ENCODE measurements at places on chromosomes 11 and 22.
A peak's percentile ranks its signal among the peaks of the same experiment; 100 is the strongest.

- no peak for DNase-seq
These were observed 136.2 kb downstream of the CD44 start for GRCh38 chr11:35274909-35275785.

DNA sequence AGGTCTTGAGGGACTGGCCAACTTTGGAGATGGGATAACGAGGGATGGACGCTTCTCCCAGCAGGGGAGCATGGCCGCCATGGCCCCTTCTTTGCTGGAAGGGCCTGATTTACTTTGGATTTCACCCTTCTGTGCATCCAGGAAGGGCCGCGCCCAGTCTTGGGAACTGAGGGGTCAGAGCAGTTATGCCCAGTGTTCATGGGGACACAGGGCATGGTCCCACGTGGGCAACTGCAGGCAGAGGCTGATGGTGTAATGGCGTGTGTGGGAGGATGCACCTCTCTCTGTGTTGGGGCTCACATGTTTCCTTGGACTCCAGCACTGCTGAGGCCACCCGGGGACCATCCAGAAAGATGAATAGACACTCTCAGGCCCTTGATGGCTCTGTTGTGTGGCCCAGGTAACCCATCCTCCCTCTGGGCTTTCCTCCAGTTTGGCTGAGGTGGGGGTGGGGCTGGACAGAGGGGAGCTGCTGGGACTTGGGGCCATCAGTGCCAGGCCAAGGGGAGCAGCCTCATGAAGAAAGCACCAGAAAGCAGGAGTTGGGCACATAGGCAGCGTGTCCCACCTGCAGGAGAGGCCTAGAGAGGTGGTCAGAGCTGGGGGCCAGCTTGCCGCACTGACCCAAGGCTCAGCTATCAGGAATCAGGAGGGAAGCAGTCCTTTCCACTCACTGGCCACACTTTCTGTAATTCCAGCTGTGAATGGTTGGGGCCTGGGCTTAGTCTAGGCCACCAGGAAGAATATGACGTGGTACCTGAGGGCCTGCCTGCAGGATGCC is 1033.9 kb downstream of the TBC1D22A start:
- DNase-seq, result no peak

GRCh38 chr22:39091126-39092081 is 5.6 kb upstream of the APOBEC3H start:
- no peak for DNase-seq

DNA sequence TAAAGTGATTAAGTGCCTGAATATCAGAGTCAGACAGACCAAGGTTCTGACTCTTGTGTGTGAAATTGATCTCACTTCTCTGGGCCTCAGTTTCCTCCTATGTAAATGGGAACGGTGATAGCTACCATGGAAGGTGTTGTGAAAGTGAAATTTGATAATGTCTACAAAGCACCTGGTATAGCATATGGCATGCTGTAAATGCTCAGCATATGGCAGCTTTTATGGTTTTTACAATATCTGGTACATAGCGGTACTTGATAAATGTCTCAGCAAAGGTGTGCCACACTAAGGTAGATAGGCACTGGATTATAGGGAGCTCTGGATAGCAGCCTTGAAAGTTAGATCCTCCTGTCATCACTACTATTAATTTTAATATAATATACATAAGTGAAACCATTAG is 19.9 kb downstream of the POU2AF2 start:
- DNase-seq, result no peak

DNA sequence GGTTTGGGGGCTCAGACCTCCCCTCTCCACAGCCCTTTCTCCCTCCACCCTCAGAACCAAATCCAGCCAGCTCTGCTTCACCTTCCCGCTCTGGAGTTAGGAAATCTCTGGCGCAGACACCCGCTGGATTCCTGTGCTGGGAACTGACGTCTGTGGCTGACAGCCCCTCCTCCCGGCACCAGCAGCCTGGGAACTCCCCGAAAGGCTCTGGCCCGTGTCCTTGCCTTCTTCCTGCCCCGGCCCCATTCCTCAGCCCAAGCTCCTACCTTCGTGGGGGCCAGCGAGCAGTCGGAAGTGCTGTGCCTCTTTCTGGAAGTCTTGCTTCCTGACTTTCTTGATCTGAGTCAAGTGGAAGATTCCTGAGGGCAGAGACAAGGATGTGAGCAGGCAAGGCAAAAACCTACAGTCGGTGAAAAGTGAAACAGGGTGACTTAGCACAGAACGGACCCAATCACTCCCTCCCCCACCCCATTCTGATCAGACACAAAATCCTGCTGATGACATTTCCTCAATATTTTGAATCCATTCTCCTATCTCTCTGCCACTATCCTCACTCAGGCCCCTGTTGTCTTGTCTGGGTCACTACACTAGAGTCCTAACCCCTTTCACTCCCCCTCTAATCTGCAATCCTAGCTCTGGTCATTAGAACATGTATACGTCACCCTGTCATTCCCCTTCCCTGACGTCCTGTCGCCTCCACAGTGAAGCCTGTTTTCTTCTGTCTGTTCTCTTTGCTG is 34.1 kb downstream of the CHRDL2 start:
- peak; percentile 45 for DNase-seq

DNA sequence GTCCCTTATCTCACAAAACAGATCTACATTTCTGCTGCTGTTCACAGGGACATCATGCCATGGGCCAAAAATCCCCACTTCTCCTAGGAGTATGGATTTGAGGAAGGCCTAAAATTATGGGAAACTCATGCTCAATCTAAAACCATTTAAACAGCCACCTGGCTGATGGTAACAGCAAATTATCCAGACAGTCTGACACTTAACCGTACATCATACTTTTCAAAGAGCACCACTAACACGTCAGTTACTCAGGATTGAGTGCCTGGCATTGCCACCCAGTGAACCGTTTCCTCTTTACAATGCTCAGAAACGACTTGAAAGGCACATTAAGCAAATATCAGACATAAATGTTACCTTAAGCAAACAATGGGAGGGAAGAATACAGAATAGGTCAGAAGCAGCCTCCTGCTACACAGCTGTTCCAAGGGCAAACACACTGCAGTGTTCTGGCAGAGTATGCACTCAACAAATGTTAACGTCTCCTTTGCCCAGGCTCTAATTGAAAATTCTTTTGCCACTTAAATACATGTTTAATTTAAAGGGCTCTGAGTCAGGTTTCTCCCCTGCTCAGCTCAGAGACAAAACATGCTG is 18.8 kb upstream of the SLC36A4 start:
- DNase-seq, result no peak

GRCh38 chr11:47189100-47189834 is 3.0 kb upstream of the PACSIN3 start:
- no peak for DNase-seq

- DNase-seq, result no peak
These were observed 147.5 kb upstream of the B3GAT1 start for GRCh38 chr11:134559602-134559962.

DNA sequence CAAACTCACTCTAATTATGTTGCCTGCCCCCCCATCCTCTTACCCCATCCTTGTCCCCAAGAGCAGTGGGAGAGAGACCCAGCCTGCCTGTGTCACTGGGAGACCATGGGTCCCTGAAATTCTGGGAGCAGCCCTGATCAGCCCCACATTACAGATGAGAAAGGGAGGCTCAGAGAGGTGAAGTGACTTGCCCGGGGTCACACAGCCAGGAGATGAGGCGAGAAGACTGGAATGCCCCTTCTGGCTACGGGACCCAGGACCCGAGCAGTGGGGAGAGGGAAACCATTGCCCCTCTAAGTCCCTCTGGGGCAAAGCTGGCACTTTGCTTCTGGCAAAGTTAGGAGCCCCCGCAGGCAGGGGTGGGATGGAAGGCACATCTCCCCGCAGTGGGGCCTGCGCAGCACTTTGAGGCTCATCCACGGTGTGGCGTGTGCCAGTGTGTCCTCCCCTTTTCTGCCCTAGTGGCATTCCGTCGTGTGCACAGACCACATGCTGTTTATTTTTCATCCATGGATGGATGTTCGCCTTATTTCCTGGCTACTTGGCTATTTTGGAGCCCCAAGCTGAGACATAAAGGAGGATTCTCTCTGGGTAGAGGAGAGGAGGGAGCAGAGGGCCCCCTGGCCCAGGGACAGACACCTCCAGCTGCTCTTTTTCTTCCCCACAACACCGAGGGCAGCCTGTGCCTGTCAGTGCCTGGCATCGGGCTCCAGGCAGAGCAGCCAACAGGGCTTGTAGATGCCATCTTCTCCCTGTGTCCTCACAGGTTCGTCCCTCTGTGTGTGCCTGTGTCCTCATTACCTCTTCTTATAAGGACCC is 3.7 kb upstream of the FGF3 start:
- no peak for DNase-seq

GRCh38 chr22:42830161-42830560 is 26.9 kb downstream of the ARFGAP3 start:
- no peak for DNase-seq

DNA sequence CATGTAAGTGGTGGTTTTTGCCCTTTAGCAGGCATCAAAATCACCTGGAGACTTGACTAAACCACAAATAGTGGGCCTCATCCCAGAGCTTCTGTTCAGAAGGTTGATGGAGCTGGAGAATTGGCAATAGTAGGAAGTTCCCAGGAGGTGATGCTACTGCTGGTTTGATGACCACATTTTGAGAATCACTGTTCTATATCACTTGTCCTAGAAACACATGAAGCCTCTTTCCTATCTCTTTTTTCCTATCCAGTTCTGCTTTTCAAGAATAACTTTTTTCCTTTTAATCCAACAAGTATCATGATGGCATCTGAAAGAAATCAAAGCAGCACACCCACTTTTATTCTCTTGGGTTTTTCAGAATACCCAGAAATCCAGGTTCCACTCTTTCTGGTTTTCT is at the start of gene OR5D13:
Gene OR5D13, plus strand, starts transcription at position 301 of the 400 bp plus-strand sequence. Its CDS starts 0 bp downstream, at position 301.
- DNase-seq, result no peak

DNA sequence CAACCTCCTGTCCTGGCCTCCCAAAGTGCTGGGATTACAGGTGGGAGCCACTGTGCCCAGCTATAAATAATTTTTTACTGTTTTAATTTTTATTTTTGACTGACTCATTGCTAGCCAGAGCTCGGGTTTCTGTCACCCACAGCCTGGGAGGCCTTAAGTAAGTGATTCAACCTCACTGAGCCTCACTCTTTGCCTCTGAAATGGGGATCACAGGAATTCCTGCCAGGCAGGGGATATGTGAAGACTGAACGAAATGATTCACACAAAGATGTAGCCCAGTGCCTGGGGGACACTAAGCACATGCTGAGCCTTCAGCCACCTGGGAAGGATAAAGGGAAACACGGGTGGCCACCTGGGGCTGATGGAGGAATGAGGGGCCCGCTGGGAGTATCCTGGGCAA is 3.8 kb upstream of the LRRC74B start:
- DNase-seq, result no peak

- no peak for DNase-seq
These were observed 21.7 kb downstream of the GRAMD4 start for GRCh38 chr22:46641811-46642266.

GRCh38 chr11:65574109-65574810 is 1.6 kb upstream of the EHBP1L1 start:
- peak; percentile 90 for DNase-seq

- peak; percentile 59 for DNase-seq
These were observed 35.4 kb downstream of the MCHR1 start for GRCh38 chr22:40714499-40715337.

DNA sequence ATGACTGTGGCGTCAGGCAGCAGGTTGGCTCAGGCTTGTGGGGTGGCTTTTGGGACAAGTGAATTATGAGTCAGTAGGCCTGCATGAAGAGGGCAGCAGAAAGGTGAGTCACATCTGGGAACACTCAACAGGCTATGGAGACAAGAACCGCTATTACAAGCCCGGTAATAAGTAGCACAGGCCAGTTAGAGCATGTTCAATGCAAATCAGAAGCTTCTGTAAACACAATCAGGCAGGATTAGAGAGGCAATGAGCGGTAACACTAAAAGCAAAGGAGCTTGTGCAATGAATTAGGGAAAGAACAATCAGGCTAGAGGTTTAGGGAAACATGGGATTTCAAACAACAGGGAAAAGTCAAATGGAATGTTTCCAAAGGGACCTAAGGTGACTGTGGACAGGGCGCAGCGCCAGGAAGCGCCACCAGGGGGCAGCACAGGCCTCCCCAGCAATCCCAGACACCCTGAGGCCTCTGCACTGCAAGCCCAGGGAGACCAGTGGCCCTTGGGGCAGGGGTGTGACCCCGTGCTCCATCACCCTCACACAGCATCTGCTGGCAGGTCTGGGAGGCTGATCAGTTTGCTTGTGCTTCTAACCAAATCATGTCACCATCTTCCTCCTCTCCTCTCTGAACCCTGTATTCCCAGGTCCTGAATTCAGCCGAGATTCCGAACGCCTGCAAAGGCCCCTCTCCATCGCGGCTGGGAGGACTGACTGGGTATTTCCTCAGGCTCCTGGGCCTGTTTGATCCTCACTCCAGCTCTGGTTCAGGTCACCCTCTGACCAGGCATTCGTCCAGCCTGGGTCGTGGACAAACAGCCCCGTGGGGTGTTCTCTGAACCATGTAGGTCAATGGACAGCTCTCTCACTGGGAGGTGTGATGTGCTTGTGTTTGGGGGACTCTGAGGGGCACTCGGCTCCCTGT is 50.0 kb downstream of the C11orf58 start:
- peak; percentile 83 for DNase-seq

GRCh38 chr11:96043291-96043690 is 119.4 kb upstream of the MTMR2 start:
- no peak for DNase-seq

DNA sequence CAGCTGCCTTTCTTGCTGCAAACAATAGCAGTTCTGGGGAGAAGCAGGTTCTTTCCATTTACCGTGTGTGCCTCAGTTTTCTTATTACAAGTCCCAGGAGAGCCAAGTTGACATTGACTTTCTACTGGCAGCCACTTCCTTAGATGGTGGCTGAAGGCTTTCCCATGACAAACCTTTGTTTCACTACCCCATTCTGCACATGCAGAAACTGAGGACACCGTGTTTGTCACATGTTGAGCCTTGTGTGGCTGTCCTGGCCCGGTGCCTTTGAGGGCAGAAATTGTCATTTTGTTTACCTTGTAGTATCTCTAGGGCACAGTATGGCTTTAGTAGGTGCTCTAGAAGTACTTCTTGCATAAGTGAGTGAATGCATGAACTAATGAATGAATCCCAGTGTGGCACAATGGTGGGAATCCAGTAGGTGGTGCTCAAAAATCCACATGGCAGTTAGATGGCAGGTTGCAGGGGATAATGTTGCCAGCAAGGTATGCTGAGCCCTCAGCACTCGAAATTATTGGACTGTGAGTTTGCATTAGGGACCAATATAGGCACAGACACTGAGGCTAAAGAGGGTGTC is 101.6 kb downstream of the CSNK2A3 start:
- no peak for DNase-seq

DNA sequence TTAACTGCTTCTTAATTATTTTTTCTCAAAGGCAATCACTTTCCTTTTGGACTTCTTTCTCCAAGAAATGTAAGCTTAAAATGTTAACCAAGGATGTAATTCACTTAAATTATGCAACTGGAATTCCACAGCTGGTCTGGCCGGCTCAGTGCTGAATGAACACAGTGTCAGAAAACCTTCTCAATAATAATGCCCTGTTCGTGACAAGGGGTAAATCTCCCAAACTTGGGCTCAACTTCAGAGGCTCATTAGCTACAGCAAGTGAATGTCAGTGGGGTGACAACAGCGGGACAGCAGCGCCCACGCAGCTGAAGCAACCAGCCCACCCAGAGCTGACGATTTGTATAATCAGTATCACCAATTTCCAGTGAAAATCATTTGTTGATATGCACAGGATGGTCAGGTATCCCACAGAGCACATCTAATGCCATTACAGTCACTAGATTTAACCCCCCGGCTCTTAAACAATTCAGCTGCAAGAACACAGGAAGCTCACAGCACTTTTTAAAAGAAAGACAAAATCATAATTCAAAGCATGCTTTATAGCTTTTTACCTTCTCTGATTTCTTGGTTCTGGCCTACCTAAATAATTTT is 704.8 kb downstream of the DLG2 start:
- no peak for DNase-seq
